MCF 10A (cell line): ENCODE measurements at places on chromosomes 12 and 14. TPM values are rescaled to one million over a fixed set of nuclear protein-coding genes. Genes with fewer than 3 reads are reported as not detected.

The KRT82 gene
- total RNA-seq: not detected in 2 replicates

The GAPDH gene
- 2,995 and 4,097 TPM in 2 replicates for total RNA-seq

The LMO3 gene
- total RNA-seq: not detected in 2 replicates

The WNT5B gene
- total RNA-seq: 0.21 and 0.44 TPM in 2 replicates

The FSCB gene
- total RNA-seq: not detected in 2 replicates

The MGST1 gene
- 375 and 415 TPM in 2 replicates for total RNA-seq

The TMEM30B gene
- total RNA-seq: 0.09 and 0.22 TPM in 2 replicates

The TOMM20L gene
- not detected in 2 replicates for total RNA-seq

The SERPINA5 gene
- total RNA-seq: 0.35 TPM in 1 of 2 replicates, not detected in the other
